ENCODE measurements at places on chromosomes 1 and 21. TPM values are rescaled to one million over a fixed set of nuclear protein-coding genes. Genes with fewer than 3 reads are reported as not detected.

The FMO3 gene
- total RNA-seq: not detected

The FMN2 gene
- total RNA-seq: not detected

The EXTL1 gene
- total RNA-seq: 0.14 TPM

The AUNIP gene
- not detected for total RNA-seq

The PRR9 gene
- not detected for total RNA-seq

The PLA2G2F gene
- not detected for total RNA-seq

The LCK gene
- 292 TPM for total RNA-seq

The CCDC190 gene
- not detected for total RNA-seq

The TNFRSF4 gene
- total RNA-seq: 1.1 TPM

The LCA5L gene
- not detected for total RNA-seq

The VWA5B1 gene
- total RNA-seq: 0.05 TPM

The GBP7 gene
- not detected for total RNA-seq

The CD84 gene
- 27.1 TPM for total RNA-seq

The ZNF672 gene
- total RNA-seq: 42.7 TPM

The PADI3 gene
- total RNA-seq: not detected

The FAM72B gene
- total RNA-seq: 17.8 TPM

The IVL gene
- not detected for total RNA-seq

The ZNF670 gene
- 1.7 TPM for total RNA-seq

The SLC16A4 gene
- 0.46 TPM for total RNA-seq

The PRDM15 gene
- 20.1 TPM for total RNA-seq

The DPT gene
- total RNA-seq: not detected

Measured in naive thymus-derived CD4-positive, alpha-beta T cell (primary cell).